ENCODE measurements at places on chromosomes 12 and 14. TPM values are rescaled to one million over a fixed set of nuclear protein-coding genes. Genes with fewer than 3 reads are reported as not detected.

FICD gene
- total RNA-seq, result 6.5 TPM

EXOC3L4 gene
- total RNA-seq, result 7.6 TPM

DDIT3 gene
- 28.0 TPM for total RNA-seq

NKX2-1 gene
- 225 TPM for total RNA-seq

EGLN3 gene
- 12.6 TPM for total RNA-seq

TMTC1 gene
- 25.1 TPM for total RNA-seq

DNA sequence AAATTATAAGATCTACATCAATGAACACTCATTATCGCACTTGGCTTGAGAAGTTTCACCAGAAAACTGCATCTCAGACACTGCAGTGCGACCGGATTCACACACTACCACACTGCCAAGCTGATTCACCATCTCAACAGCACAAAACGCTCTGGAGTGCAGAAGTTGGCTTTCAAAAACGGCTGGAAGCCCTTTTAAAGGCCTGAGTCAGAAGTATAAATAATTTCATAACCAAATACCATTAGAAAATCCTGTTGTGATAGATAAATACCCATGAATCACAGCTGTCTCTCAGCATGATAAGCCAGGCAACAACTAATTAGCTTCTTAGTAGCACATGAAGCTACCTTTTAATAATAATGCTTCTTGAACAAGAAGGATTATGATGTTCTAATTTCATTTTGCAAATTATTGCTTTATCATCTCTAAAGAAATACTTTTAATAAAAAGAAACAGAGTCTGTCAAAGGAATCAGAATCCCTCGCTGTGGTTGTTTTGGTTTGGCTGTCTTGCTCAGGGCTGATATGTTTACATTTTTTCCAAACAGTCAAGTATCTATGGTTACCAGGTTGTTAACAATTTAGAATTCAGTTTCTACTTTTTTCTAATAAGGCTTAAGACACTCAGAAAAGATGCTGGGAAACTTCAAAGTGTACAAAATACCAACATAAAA lies 51.2 kb downstream of the SLC2A13 start:
- no peaks in the 10 kb centered on the region for H3K27me3 ChIP-seq
- H3K36me3 ChIP-seq, result no peaks in the 10 kb centered on the region
- no peak overlapping the region for H3K4me3 ChIP-seq
- H3K27ac ChIP-seq, result no peak overlapping the region
- no peaks in the 10 kb centered on the region for H3K4me1 ChIP-seq

GRCh38 chr14:53542732-53543131 lies 389.6 kb upstream of the DDHD1 start:
- no peak overlapping the region for H3K4me3 ChIP-seq
- H3K4me1 ChIP-seq, result peaks cover 12% of the 10 kb centered on the region
- no peak for DNase-seq
- H3K36me3 ChIP-seq, result no peaks in the 10 kb centered on the region

- H3K36me3 ChIP-seq, result no peaks in the 10 kb centered on the region
- no peaks in the 10 kb centered on the region for H3K27me3 ChIP-seq
- DNase-seq, result no peak
- H3K4me1 ChIP-seq, result peaks cover 17% of the 10 kb centered on the region
- H3K4me3 ChIP-seq, result no peak overlapping the region
Observed at GRCh38 chr12:64760808-64761573, 1.8 kb upstream of the GNS start.

GRCh38 chr12:44847888-44848702 lies 28.0 kb downstream of the NELL2 start:
- no peaks in the 10 kb centered on the region for H3K27me3 ChIP-seq
- no peak for DNase-seq
- no peaks in the 10 kb centered on the region for H3K4me1 ChIP-seq
- H3K4me3 ChIP-seq, result no peak overlapping the region
- H3K36me3 ChIP-seq, result no peaks in the 10 kb centered on the region
- H3K27ac ChIP-seq, result no peak overlapping the region

DNA sequence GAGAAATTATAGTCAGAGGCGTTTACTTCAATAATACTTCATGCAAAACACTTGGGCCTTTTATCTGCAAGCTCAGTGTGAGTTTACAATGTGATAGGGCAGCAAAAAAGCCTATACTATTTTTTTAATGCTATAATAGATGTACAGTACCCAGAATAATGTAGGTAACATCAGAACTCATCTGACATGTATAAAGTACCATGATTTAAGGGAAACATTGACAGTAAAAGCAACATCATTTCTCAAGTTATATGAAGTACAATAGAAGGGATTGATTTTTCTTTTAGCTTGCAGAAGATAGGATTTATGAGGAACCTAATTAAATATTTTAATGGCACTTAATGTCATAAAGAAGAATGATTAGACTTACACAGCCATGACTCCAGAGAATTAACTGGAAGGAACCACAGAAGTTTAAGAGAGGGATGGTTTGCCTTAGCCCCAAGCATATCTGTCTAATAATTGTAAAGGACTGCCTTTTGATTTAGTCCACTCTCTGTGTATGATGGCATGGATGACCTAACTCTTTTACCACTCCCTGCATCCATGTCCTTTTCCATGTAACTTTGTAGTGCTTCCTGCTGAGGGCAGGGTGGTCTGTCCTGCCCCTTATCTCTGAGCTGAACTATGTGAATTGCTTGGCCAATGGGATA lies 55.9 kb upstream of the MIS18BP1 start:
- no peak overlapping the region for H3K27ac ChIP-seq
- H3K4me1 ChIP-seq, result no peaks in the 10 kb centered on the region
- no peaks in the 10 kb centered on the region for H3K27me3 ChIP-seq
- no peaks in the 10 kb centered on the region for H3K36me3 ChIP-seq

GRCh38 chr14:100130521-100130920 lies 28.9 kb downstream of the DEGS2 start:
- no peak overlapping the region for H3K4me3 ChIP-seq
- H3K4me1 ChIP-seq, result no peaks in the 10 kb centered on the region
- no peaks in the 10 kb centered on the region for H3K27me3 ChIP-seq
- no peak for DNase-seq

DNA sequence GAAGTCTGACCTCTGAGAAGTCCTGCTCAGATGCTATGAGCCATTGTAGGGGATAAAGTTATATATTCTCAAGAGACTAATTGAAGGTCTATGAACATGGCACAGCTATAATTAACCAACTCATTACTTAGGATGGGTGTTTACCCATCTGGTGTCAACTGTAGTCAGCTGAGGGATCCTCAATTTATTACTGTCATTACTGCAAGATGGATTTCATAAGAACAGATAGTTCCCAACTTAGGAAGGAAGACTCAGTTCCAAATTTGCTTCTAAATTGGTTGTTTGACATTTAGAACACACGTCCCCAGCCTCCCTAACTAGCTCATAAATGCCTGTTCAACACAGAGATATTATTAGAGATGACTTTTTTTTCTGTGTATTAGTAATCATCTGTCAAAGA lies 81.4 kb downstream of the FRMD6 start:
- DNase-seq, result no peak
- no peaks in the 10 kb centered on the region for H3K36me3 ChIP-seq
- no peaks in the 10 kb centered on the region for H3K27me3 ChIP-seq
- no peak overlapping the region for H3K27ac ChIP-seq
- no peak overlapping the region for H3K4me3 ChIP-seq

DNA sequence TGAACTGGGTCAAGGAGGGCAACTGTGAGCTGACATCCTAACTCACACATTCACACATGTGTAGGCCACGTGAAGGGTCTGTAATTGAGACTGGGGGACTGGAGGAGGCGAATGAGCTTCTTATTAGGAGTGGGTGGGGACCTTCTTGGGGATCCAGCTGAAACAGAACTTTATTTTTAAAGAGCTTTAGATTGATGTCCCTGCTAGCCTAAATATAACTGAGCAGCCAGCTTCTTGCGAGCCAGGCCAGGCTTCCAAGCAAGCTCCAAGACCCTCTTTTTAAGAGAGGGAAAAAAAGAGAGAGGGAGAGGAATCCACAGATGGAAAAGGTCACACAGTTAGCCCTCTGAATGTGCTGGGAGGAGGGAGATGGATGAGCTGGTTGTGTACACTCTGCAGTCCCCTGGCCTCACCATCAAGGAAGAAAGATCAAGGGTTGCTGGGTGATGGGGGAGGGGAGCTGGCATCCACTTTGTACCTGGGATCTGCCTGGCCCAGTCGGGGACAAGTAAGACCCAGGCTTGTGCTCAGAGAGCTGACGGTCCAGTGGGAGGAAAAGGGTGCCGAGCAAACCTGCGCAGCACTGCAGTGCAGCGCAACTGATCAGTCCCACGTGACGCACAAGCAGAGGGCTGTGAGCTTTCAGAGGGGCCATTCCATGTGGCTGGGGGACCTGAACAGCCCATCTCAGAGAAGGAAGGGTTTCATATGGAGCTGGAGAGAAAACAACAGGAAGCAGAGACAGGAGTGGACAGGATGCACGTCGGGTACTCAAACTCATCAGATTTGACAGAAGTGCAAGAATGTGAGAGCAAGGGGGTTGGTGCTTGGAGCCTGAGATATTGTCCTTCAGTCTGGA lies 154.5 kb downstream of the ZFP36L1 start:
- H3K4me3 ChIP-seq, result no peak overlapping the region
- H3K36me3 ChIP-seq, result no peaks in the 10 kb centered on the region
- DNase-seq, result no peak
- H3K4me1 ChIP-seq, result peaks cover 33% of the 10 kb centered on the region
- peak overlapping the region; percentile 80 for H3K27ac ChIP-seq

DNA sequence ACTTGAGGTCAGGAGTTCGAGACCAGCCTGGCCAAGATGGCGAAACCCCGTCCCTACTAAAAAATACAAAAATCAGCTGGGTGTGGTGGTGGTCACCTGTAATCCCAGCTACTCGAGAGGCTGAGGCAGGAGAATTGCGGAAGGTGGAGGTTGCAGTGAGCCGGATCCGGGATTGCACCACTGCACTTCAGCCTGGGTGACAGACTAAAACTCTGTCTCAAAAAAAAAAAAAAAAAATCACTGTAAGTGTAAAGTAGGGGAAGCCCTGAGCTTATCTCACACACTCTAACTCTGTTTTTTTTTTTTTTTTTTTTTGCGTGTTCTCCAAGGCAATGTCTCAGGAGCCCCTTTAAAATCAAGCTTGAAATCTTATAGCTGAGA lies 421 bp upstream of the RBMS2 start:
- H3K27ac ChIP-seq, result peak overlapping the region; percentile 91
- H3K4me3 ChIP-seq, result no peak overlapping the region
- H3K27me3 ChIP-seq, result no peaks in the 10 kb centered on the region
- H3K36me3 ChIP-seq, result no peaks in the 10 kb centered on the region

DNA sequence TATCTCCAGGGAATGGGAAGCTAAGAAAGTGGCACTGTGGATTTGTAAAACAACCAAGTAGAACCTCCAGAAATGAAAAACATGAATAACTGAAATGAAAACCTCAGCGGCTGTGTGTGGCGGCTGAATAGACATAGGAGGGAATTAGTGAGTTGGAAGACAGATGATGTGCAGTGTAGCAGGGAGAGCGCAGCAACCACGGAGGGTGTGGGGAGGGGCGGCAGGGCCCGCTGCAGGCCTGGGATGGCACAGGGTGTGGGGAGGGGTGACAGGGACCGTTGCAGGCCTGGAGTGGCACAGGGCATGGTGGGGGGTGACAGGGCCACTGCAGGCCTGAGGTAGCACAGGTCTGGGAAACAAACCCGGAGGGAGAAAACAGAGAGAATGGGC lies 51.1 kb downstream of the BEGAIN start:
- H3K27ac ChIP-seq, result no peak overlapping the region
- H3K27me3 ChIP-seq, result no peaks in the 10 kb centered on the region
- no peak overlapping the region for H3K4me3 ChIP-seq
- peaks cover 5% of the 10 kb centered on the region for H3K4me1 ChIP-seq
- H3K36me3 ChIP-seq, result no peaks in the 10 kb centered on the region

GRCh38 chr12:127063339-127064072 lies 1203.5 kb upstream of the TMEM132C start:
- H3K36me3 ChIP-seq, result no peaks in the 10 kb centered on the region
- no peaks in the 10 kb centered on the region for H3K27me3 ChIP-seq
- DNase-seq, result no peak
- no peaks in the 10 kb centered on the region for H3K4me1 ChIP-seq
- no peak overlapping the region for H3K27ac ChIP-seq
- H3K4me3 ChIP-seq, result no peak overlapping the region

DNA sequence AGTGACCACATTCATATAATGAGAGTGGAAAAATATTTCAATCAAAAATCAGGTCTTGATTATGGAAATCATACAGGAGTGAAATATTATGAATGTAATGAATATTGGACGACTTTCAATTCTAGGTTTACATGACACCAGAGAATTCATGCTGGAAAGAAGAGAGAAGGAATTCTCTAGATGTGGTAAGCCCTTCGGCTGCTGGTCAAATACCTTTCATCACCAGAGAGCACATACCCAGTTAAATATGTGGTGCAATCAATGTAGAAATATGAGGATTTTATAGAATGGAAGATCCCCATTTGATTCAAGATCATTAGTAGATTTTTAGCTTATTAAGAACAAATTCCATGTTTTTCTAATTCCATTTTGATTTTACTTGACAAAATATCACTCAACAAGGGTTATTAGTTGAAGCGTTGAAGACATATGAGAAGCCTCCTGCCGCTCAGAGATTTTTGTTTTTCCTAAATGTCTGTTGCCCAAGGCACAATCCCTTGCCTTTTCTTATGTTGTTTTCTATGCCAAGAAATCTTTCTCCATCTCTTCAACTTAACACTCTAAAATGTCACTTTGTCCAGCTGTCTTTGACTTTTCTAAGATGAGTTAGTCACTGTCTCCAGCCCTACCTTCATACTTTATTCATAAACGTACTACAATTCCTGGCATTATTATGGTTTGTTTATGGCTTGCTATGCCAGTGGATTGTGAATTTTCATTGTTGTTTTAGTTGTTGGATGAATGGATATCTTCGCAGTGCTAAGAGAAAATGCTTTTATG lies 72.8 kb upstream of the ZDHHC17 start:
- H3K4me1 ChIP-seq, result no peaks in the 10 kb centered on the region
- no peaks in the 10 kb centered on the region for H3K27me3 ChIP-seq
- no peak for DNase-seq
- no peak overlapping the region for H3K4me3 ChIP-seq

DNA sequence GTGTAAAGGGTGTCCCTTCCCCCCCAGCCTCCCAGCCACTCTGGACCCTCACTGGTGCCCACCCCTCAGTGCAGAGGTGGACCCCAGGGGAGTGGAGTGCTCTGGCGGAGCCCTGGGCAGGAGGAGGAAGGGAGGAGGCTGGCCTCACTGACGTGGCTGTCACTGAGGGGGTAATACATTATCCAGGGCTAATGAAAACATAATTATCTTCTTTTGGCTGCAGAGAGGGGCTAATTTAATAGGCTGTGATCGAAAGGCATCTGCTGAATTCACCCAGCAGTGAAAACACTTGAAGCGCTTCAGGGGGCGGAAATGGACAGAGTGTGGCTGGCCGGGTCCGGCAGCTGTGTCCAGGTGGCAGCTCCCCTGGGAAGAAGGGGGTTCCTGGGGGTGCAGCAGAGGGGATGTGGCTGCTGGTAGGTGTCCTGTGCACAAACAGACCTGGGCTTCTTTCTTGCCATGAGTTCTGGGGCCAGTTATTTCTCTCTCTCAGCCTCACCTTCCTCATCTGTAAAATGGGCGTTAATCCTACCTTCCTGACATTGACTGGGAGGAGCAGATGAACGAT lies 3.7 kb upstream of the NOS1 start:
- no peak overlapping the region for H3K27ac ChIP-seq
- H3K4me1 ChIP-seq, result peaks cover 9% of the 10 kb centered on the region
- peak; percentile 29 for DNase-seq
- no peak overlapping the region for H3K4me3 ChIP-seq
- H3K36me3 ChIP-seq, result no peaks in the 10 kb centered on the region

GRCh38 chr12:98317939-98318899 lies 197.2 kb upstream of the TMPO start:
- H3K36me3 ChIP-seq, result no peaks in the 10 kb centered on the region
- H3K4me3 ChIP-seq, result no peak overlapping the region

All from upper lobe of left lung (tissue), 6 donors.